Fibroblast of skin of right quadriceps (primary cell): ENCODE measurements at places on chromosomes 12 and 14.
A peak's percentile ranks its signal among the peaks of the same experiment; 100 is the strongest.

DNA sequence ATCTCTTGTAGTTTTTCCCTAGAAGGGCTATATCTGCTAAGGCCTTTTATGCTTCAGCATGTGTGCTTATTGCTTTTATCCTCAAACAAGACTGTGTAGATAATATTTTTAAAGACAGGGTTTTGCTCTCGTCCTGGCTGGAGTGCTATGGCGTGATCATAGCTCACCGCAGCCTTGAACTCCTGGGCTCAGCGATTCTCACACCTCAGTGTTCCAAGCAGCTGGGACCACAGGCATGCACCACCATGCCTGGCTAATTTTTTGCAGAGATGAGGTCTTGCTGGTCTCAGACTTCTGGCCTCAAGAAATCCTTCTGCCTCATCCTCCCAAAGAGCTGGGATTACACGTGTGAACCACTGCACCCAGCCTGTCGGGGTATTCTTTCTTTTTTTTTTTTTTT is 137.3 kb upstream of the SCAF11 start:
- DNase-seq: no peak

DNA sequence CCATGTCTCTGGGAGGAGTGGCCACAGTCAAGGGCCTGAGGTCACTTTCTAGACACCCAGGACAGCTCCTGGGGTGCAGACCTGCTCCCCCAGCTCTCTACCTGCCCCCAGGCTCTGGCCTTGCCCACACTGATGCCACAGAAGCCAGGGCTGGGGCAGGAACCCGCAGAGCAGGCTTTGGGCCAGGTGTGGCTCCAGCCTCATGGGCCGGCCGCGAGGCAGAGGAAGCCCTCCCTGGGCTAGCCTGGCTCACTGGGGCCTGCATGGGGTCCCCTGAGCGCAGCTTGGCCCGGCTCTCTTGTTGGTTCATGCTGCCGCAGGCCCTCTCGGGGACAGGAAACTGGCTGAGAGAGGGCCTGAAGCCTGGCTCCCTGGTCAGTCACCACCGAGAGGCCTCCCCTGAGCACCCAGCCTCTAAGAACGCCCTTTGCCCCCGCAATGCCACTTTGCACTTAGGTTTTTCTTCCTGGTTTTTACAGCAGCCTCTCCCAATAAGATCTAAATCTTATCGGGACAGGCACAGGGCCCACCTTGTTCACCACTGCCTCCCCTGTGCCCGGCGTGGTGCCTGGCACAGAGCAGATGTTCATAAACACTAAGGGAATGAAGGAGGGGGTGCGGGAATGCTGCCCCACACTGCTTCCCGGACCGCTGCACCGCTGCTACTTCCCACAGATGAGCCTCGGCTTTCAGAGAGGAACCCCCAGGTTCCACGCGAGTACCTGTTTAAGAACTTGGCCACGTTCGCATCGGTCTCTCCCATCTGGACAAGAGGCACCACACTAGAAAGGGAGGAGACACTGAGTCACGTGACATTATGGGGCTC is 14.7 kb downstream of the MMAB start:
- no peak for DNase-seq

DNA sequence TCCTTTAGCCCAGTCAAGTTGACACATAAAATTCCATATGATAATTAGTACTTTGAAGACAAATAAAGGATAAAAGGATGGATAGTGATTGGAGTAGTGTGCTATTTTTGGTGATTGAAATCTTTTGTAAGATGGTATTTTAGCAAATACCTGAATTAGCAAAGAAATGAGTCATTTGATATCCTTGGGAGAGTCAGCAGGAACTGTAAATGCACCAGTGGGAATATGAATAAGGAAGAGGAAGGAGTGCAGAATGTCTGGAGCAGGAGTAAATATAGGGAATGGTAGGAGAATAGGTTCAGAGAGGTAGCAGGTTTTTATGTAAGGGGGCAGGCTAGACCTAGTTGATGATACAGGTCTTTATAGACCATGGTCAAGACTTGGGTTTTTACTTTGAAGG is 75.0 kb downstream of the TRMT5 start:
- DNase-seq: peak; percentile 32

DNA sequence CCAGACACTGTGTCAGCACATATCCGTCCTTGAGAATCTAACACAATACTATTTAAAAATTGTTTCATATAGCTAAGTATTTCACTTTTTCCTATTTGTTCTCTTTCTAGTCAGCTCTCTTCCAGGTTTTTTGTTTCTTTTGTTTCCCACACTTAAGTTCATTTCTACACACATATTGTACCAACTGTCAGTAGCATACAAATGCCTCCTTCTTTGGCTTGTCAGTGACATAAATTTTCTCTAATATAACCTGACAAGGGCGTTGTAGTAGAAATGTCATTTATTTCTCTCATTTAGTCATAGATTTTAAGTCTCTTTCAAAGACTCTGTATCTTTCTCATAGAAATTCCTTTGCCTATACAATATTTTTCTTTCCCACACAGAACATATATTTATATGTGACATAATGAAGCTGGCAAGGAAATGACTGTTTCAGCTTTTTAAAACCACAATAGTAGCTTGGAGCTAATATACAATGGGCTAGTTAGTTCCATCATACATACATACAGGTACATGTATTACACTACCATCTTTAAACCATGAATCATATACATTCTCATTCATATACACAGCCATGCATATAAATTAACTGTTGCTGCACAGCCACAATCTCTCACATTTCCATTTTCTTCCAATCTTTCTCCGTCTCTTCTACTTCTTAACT is 42.3 kb upstream of the EPS8 start:
- no peak for DNase-seq

DNA sequence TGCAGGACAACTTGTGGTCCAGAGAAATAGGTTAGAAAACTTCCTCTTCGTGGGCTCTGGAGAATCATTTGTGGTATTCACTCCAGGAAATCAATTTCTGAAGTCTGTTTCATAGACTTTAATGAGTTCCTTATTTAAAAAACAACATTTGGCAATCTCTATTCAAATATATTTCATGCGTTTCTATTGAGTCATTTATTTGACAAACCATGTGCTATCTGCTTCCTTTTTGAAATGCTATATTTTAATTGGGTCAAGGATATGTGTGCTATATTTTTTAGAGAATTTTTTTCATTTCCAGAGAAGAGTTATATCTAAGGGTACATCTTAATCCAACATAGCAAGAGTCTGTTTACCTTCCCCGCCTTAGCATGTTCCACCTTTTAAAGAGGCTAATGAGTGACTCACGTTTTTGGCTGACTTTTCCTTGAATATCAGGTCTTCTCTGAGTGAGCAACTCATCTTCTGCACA is 252.4 kb upstream of the EGLN3 start:
- peak; percentile 17 for DNase-seq

GRCh38 chr14:55122440-55122986 is 6.5 kb upstream of the LGALS3 start:
- peak; percentile 51 for DNase-seq

DNA sequence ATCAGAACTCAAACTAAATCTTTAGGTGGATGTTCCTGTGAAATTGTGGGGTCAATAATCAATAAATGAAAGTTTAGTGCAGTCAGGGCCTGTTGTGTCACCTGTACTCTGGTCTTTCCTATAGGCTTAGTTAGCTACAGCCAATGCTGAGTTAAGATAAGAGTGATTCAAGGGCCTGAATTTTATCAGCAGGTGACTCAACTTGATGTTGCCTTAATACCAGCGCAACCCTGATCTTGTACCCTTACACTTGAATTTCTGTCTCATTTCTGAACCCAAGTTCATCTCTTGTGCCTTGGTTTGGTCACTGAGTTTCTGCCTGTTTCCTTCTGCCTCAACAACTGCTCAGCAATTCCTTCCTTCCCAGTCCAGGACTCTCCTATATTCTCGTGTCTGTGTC is 157.0 kb upstream of the E2F7 start:
- no peak for DNase-seq

- no peak for DNase-seq
Observed at GRCh38 chr12:129440278-129440677, 463.5 kb downstream of the TMEM132D start.

- DNase-seq: no peak
Observed at GRCh38 chr14:106308839-106309389, 782.5 kb downstream of the TMEM121 start.
